ENCODE measurements at places on chromosomes 12 and 14.

GRCh38 chr14:31070431-31070830 lies 44.3 kb upstream of the STRN3 start:
- no peak for DNase-seq

DNA sequence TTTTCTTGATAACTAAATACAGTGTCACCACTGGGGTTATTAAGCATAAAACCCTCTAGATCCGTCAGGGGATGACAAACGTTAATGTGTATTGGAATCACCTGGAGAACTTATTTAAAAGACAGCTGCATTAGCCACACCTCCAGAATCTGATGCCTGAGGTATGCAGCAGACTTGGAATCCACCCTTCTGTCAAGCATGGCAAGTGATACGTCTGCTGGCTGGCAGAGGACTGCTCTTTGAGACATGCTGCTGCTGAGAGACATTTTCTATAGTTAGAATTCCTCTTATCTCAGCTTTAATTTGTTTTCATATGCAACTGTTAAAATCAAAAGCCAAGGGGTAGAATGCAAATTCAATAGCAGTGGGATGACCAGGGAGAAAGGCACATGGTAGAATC lies 496.3 kb downstream of the NELL2 start:
- no peak for DNase-seq

- DNase-seq: no peak
Observed at GRCh38 chr14:56154321-56154720, 36.1 kb downstream of the PELI2 start.

GRCh38 chr12:29582146-29582545 lies 84.7 kb upstream of the OVCH1 start:
- no peak for DNase-seq

DNA sequence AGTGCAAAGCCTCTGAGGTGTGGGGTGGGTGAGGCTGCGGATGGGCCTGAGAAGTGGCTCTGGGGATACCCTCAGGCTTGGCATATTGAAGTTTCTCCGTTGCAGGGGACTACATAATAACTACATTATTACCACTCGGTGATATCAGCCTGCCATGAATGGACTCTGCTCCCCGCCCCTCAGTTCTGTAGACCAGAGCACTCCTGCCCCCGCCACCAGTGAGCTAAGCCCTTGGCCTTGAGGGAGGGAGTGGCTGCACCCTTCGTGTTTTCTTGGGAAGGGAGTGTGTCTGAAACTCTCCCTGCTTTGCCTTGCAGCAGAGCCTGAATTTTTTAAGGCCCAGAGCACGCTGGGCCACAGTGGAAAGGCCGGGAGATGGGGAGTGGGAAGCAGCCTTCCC lies 1.7 kb downstream of the ORAI1 start:
- DNase-seq: peak; percentile 66

- DNase-seq: no peak
Observed at GRCh38 chr12:54387114-54387467, 2.6 kb upstream of the ZNF385A start.

- no peak for DNase-seq
Observed at GRCh38 chr12:29167445-29167844, 18.4 kb downstream of the FAR2 start.

GRCh38 chr14:25094171-25094907 lies 44.4 kb upstream of the STXBP6 start:
- DNase-seq: peak; percentile 9

DNA sequence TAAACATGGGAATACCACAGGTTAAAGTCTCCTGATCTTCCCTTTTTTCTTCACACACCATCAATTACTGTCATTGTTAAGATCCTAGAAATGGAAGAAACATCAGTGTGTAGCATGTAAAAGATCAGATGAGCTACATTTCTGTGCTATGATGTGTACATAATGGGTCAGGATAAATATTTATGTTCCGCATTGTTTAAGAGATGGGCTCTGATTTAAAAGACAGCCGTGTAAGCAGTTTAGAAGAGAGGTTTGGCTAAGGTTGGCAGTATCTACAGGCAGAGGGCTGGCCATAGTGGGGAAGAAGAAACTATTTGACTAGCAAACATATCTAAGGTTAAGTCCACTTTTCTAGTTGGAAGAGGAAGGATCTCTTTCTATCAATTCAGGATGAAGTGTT lies 49.4 kb downstream of the LRRC9 start:
- no peak for DNase-seq

- peak; percentile 93 for DNase-seq
Observed at GRCh38 chr12:124391340-124392261, 96.7 kb downstream of the RFLNA start.

- DNase-seq: no peak
Observed at GRCh38 chr14:94571950-94572349, 9.3 kb upstream of the SERPINA5 start.

- peak; percentile 4 for DNase-seq
Observed at GRCh38 chr14:54267172-54267571, 129.6 kb upstream of the CDKN3 start.

DNA sequence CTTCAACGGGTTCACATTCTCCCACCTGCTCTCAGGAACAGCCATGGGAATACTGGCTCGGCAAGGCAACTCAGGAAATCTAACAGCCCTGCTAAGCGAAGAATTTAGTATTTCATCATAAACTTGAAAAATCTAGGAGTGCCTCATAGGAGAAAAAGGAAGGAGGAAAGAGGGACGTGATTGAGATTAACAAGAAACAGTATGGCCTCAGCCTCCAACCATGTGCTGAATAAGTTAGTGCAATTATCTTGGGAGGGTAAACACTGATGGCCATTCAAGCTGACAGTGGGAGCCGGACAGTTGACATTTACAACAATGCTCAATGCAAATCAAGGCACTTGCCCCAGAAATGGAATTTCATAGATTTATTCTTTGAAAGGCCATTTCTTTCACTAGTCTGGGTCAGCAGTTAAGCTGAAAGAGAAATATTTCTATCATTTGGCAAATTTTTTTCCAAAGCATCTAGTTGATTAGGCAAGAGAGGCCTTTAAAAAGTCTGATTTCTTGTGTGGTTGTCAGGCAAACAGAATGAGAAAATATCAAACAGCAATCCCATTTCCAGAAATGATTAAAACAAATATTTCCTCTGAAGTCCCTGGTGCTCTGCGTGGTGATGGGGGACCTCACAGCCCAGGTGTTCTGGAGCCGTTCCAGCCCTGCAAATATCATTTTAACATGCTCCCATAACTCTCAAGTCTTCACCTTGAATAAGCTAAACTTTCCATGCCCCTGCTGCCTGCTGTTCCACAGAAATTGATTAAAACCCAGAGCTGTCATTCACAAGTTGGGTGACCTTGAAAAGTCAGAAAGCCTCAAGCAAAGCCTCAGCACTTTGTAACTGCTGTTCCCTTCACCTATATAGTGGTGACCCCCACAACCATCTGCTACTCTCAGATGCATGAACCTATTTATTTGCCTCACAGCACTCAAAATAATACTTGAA lies 121.6 kb downstream of the PHLDA1 start:
- DNase-seq: no peak

GRCh38 chr14:33839193-33840076 lies 111.4 kb downstream of the EGLN3 start:
- DNase-seq: peak; percentile 81

GRCh38 chr12:58414398-58414871 lies 473.1 kb downstream of the ATP23 start:
- DNase-seq: no peak

DNA sequence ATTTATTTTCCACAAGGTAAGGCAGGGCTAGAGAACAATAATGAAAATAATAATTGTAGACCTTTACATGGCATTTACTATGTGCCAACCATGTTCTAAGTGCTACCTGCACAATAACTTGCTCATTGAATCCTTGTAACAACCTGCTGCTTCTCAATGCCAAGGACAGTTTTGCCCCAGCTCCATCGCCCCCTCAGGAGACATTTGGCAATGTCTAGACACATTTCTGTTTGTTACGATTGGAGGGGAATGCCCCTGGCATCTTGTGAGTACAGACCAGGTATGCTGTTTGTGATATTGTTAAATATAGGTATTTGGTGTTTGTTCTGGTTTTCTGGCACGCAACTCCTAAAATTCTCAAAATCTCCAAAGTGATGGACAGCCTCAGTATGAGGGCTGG lies 8.1 kb upstream of the ATXN2 start:
- peak; percentile 39 for DNase-seq

DNA sequence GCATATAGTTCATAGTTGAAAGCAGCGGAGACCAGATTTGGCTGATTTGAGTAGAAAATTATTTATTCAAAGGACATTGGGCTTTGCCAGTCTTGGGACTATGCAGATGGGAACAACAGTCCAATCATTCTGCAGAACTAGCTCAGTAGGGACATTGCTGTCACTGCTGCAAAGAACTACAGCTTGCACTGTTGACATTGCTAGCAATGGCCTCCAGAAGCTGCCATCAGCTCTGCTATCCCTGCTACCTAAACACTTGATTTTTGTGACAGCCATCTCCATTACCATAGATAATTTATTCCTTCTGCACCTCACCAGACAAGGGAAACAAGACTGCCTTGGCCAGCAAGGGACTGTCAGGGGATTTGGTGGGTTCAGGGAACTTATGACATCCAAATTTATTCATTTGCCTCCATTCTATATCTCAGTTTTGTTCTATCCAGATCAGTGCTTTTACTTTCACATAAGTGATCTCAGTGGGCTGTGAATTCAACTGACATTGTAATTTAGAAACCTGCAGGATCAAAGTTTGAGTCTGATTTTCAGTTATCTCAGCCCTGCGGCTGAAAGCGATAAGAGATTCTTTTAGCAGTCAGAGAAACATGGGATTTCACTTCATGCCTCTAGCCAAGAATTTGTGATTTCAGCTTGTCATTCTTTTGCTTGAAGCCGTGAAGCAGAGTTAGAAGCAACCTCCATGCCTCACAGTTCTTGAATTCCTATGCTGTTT lies 136.7 kb upstream of the FBXO33 start:
- no peak for DNase-seq

DNA sequence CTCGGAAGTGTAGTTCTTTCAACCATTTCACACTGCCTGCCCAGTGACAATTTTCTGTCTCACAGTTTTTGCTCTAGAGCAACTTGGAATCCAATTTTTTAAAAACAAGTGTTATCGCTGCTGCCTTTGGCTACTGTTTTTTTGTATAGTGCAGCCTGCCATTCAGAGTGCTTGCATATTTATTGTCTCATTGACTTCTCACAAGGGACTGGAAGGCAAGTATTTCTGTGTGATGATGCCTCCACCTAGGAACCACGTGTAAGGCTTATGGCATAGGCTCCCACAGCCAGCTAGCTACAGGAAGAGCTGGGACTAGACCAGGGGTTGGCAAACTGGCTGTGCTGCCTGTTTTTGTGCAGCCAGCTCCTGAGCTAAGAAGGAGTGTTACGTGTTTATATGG lies 903 bp downstream of the PARPBP start:
- peak; percentile 65 for DNase-seq

DNA sequence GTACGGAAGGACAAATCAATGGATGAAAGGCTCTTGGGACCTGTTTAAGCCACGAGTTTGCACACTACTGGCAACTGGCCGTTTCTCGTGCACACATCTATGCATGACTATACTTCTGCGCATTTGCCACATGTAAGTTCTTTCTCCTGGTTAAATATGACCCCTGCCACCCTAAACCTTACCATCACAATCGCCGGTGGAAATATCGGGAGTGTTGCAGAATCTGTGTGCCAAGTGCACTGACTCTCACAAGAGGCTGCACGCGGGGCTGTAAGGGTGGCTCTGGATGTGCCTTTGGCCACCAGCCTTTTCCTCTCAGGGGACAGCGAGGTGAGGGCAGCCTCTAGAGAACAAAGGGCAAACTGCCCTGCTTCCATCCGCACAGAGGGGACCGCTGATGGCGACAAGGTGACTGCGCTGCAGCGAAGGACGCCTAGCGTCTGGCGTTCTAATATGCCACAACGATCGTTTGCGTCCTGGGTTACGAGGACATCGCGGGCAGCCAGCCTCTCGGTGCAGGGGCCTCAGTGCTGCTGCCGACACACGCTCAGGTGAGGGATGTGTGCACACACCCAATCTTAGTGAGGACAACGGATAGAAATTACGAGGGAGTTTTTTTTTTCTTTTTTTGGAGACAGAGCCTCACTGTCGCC lies 232.2 kb downstream of the PCNX1 start:
- DNase-seq: no peak

DNA sequence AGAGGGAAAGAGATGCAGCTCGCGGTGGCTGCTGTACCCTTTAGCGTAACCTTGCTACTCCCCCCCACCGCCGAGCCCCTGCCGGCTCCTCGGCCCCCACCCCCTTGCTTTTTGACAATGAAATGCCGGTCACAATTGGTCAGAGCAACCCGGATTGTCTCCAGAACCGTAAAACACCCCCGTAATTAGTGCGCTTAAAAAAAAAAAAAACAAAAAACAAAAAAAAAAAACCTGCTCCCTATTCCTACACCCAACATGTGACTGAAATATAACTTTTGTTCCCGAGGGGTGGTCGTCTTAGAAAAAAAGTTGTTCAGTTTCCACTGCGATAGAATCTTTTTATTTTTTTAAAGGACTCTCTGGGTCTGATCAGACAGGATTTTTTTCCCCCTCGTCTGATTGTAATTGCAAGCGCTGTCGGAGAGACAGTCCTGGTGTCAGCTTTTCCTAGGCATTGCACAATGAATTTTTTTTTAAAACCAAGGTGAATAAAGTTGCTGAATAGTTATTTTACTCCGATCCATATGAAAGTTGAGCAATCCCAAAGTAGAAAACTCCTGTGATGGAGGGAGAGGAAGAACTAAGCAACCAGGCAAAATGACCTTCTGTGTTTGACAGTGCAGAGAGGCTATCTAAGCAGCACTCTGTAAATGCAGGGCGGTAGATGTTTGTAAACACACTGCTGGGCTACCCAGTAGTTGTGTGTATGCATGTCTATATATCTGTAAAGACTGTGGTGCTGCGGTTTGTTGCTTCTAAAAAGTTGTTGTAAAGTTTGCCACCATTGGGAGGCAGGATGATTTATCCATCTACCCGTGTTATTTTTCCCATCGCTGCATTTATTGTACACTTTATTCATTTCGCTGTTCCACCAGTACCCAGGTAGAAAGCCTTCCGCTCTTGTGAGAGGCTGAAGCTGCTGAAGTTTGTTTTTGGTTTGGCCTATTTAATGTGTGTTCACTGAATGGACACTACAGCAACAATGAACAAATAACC lies 1.1 kb downstream of the ETV6 start:
- peak; percentile 87 for DNase-seq

DNA sequence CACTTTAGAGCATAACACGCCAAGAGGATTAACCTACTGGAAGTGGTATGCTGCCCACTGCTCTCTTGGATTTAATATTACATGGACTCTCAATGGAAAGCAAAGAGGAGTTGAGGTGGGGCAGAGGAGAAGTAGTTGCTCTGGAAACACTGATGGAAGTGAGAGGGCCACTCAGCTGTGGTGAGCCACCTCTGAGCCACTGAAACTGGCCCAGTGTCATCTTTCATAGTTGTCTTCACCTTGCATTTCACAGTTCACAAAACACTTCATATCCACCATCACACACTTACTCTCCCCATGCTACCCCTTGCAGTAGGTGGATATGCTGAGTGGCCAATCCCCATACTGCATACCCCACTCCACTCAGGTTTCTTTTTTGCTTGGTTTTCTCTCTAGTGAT lies 12.2 kb upstream of the PCED1B start:
- no peak for DNase-seq

DNA sequence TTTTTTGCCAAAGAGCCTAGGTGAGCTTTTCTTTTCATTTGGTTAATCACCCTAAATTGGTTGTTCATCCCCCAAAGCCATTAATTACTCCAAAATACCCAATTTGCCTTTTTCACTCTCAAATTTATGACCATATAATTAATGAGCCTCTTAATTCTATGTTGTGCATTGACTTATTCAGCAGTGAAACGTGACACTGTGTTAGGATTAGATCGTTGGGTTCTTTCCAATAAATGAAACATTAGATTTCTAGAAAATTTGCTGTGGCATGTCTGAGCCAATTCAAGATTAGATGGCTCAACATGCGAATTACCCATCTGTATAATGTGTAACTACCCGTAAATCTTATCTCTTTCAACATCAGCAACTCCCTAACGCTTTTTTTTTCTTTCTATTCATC lies 273.4 kb downstream of the BMP4 start:
- DNase-seq: no peak

Measured in hematopoietic multipotent progenitor cell treated with erythropoietin and hydrocortisone succinate and interleukin-3 and kit ligand, for 4 days (in vitro differentiated cells).